NCI-H1436 treated with DMSO at 0.1 percent for 48 hours (cell line): ENCODE measurements at places on chromosomes 3 and 15.

DNA sequence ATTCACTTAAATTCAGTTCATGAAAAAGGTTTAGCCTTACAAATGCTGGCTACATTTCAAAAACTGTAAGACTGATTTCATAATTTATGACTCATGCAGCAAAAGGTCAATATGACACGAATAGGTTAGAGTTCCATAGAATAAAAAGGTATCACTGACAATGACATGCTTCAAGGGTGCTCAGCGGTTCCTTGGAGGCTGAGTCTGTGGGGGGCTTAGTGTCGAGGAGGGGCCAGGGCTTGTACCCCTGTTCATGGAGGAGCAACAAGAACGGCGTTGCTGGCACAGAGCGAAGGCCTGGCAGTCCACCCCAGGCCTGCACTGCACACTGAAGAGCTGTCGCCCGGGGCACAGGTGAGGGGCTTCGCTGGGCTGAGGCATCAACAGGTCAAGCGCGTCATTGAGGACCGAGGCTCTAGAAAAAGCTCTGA is 174.2 kb downstream of the NR1D2 start:
- DNase-seq = no peak

- no peak for DNase-seq
Measured at GRCh38 chr3:48107227-48107626, 81.0 kb downstream of the CDC25A start.

- no peak for DNase-seq
Measured at GRCh38 chr15:71093054-71094024, 21.9 kb upstream of the THSD4 start.

- no peak for DNase-seq
Measured at GRCh38 chr3:128946411-128946810, 47.5 kb downstream of the CFAP92 start.

DNA sequence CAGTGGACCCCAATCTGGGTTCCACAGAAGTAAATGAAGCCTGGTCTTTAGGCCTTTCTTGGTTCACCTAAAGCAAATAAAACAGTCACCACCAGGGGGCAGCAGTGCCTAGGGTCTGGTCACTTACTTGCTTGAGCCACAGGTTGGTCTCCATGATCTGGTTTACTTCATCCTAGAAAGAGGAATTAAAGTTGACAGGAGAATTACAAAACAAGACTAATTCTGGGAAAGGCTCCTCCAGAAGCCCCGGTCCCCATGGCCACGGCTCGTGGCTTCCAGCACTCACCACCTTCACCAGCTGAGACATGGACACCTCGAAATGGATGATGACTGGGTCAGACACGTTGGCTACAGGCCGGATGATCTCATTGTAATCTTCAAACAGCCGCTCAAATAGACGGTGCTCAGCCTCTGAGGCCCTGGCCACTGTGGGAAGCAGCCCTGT is 2.3 kb downstream of the CHRNA3 start:
- DNase-seq = peak; percentile 31

DNA sequence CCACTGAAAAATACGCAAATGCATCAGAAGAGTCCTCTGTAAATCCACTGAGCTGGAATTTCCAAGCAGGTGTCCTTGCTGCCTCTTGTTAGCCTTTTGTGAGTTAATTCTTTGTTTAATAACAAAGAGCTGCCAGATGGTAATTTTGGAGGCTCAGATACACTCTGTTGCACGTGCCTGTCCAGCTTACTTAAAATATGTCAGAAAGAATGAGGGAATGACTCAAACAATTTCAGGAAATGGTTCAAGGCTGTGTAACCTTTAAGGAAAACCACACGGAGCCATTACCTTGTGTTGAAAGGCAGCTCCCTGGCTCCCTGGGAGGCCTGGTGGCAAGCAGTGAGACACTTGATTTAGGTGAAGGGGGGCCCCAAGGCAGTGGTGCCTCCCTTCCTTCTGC is 302.2 kb upstream of the CTDSPL start:
- DNase-seq = no peak

GRCh38 chr15:64224511-64224910 is 61.7 kb upstream of the PPIB start:
- no peak for DNase-seq

GRCh38 chr3:29354894-29355293 is 74.0 kb downstream of the RBMS3 start:
- peak; percentile 2 for DNase-seq
